ENCODE measurements at places on chromosomes 6 and 20. TPM values are rescaled to one million over a fixed set of nuclear protein-coding genes. Genes with fewer than 3 reads are reported as not detected.

Gene RRAGD
- 0.18 TPM for total RNA-seq

Gene TM9SF4
- 58.4 TPM for total RNA-seq

Gene HEY2
- total RNA-seq = not detected

- no peaks in the 10 kb centered on the region for H3K27me3 ChIP-seq
- no peaks in the 10 kb centered on the region for H3K4me1 ChIP-seq
- DNase-seq = no peak
- H3K36me3 ChIP-seq = no peaks in the 10 kb centered on the region
- H3K27ac ChIP-seq = no peak overlapping the region
Observed at GRCh38 chr6:165204807-165205545, 104.4 kb downstream of the C6orf118 start.

DNA sequence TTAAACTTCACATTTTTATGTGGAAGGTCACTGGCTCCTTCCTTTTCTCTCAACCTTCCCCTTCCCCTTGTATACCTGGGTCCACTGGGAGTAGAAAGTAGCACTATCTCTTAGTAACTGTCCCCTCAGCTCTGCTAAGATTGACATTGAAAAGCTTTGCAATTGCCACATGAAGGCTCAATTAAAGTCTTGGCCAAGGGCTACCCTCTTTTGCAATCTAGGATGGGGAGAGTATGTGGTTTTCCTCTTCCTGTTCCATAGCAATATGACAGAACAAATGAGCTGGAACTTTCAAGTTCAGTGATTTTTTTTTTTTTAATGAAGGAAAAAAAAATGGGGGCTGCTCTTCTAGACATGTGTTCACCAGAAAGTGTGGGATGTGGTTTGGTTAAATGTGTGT is 37.1 kb downstream of the PROKR2 start:
- H3K36me3 ChIP-seq = no peaks in the 10 kb centered on the region
- no peak overlapping the region for H3K4me3 ChIP-seq

GRCh38 chr6:146028252-146028795 is 538 bp upstream of the GRM1 start:
- no peak overlapping the region for H3K27ac ChIP-seq
- no peaks in the 10 kb centered on the region for H3K36me3 ChIP-seq
- DNase-seq = no peak
- H3K4me3 ChIP-seq = no peak overlapping the region
- H3K4me1 ChIP-seq = no peaks in the 10 kb centered on the region

GRCh38 chr6:108068618-108069017 is 5.9 kb downstream of the OSTM1 start:
- H3K36me3 ChIP-seq = no peaks in the 10 kb centered on the region
- H3K4me1 ChIP-seq = peaks cover 3% of the 10 kb centered on the region
- DNase-seq = no peak
